ENCODE measurements at places on chromosomes 1 and 21.
A peak's percentile ranks its signal among the peaks of the same experiment; 100 is the strongest.

GRCh38 chr1:247165674-247166073 lies 6.1 kb downstream of the ZNF124 start:
- no peak for DNase-seq

- no peak for DNase-seq
These were observed 81.0 kb downstream of the RGS7 start for GRCh38 chr1:241275981-241276380.

DNA sequence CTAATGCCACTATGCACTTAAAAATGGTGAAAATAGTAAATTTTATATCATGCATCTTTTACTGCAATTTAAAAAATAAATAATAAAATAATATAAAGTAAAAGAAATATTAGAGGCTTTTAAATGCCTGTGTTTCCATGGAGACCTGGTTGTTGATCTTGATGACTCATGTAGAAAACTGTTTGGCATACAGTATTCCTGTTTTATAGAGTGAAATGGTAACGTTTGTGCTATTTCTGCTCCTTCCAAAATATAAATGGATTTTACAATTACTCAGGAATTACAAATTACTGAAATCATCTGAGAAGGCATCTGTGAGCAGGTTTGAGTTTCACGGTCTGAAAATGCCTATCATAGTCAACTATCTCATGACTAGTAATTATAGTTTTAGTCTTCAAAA lies 98.4 kb upstream of the USP25 start:
- no peak for DNase-seq

DNA sequence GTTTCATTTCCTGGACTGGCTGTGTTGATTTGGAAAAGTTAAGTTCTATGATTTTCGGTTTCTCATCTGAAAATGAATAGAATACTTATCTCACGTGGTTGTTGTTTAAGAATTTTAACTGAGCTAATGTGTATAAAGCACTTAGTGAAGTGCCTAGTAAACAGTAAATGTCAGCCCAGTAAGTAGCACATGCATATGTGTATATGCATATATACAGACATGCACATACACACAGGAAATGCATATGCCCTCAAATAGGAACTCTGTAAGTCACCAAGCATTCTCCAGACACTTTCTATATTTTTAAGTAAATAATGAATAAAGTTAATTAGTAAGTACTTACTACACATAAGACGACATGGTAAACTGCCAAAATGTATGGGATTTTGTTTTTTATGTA lies 128.6 kb downstream of the CLEC20A start:
- DNase-seq: no peak

DNA sequence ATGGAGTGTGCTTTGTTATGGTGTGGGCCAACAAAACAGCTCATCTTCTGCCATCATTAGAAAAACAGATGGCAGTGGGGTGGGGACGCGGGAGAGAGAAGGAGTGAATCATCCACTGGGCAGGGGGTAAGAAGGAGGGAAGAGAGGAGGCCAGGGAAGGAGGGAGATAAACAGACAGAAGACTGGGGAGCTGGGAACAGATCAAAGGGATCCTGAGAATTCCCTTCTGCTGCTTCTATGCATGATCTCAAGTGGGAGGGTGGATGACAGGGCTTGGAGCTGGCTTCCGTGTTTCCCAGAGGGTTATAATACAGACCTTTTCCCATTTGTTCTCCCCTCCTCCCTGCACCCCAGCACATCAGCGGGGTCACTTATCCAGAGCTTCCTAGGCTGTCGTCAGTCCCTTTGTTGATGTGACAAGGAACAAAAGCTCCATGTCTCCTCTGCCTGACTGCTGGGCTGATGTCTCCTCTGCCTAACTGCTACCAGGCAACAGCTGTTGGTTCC lies 338.6 kb downstream of the PAPPA2 start:
- peak; percentile 76 for DNase-seq

DNA sequence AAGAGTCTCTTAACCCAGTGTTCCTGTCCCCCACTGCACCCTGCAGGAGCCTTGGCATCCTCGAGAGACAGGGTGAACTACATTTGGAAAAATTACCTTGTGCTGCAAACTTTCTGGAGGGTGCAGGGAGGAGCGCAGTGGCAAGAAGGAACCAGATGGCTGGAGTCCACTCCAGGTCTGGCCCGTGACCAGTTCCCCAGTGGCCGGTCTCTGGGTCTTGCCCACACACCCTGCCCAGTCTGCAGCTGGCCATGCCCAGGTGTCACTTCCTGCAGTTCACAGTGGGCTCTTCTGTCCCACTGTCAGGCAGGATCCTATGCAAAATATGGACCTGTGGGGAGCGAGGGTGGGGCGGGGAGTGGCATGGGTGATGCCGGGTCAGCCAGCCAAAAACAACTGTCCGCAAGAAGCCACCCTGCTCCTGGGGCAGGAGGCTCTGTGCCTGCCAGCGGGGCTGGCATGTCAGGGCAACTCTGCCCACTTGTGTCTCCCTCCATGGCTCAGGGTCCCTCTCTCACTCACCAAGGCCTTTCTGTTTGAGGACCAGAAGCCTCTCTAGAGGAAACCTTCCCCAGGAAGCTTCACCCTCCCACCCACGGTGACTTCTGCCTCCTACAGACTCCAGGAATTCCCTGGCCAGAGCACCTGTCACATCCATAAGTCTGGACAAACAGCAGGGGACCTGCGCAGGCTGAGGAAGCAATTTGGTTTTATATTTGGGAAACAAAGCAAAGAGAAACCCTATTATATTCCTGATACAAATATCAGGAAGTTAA lies 55.6 kb downstream of the KIF21B start:
- DNase-seq: no peak

- DNase-seq: no peak
These were observed 240.2 kb upstream of the PTBP2 start for GRCh38 chr1:96481409-96481808.

- no peak for DNase-seq
These were observed 65.8 kb downstream of the CD247 start for GRCh38 chr1:167452483-167452882.

DNA sequence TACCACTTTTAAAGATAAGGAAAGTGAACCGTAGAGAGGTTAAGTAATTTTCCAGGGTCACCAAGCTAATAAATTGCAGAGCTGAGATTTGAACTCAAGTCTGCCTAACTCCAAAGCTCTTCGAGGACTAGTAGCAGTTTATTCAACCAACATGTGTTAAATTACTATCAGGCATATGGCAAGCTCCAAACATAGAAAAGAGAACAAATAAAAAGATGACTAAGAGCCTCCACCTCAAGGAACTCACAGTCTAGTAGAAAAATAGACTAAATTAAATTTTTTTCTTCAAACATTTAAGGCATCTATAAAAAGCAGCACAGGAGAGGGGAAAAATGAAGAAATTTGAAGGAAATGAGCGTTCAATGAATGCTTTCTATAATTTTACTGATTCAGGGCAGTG lies 22.2 kb downstream of the SLC9C2 start:
- DNase-seq: no peak

- DNase-seq: no peak
These were observed 244.3 kb downstream of the PTPRC start for GRCh38 chr1:198883184-198883583.

- no peak for DNase-seq
These were observed 42.6 kb downstream of the FAM163A start for GRCh38 chr1:179785728-179786127.

- DNase-seq: no peak
These were observed 968 bp downstream of the CSMD2 start for GRCh38 chr1:34163792-34164731.

DNA sequence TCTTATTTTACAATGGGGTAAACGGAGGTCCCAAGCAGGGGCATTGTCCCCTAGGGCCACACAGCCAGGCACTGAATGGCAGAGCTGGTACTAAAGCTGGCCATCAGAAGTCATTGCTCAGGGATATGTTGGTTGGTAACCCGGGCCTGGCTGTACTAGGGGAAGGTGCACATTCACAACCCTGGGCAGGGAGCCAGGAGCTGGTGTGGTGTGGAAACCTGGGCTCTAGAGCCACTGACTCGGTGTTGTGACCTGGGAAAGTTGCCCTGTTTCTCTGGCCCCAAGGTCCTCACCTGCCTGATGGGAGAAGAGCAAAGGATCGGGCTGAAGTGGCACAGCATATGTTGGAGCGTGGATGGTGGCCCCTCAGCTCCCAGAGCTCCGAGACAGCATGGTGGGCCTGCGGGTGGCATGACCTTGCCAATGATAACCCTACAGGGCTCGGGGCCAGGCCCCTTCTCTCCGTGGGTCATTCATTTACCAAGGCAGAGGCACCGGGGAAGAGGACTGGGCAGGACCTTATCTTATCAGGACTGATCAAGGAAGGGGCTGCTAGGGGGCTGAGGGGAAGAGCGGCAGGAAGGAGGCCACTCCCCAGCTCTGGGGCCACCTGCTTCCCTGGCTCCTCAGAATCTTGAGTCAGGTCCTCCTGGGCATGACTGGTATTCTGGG lies 274.1 kb downstream of the TRABD2B start:
- no peak for DNase-seq

GRCh38 chr1:8517661-8518489 lies 200.0 kb downstream of the SLC45A1 start:
- no peak for DNase-seq

GRCh38 chr1:27778056-27778455 lies 5.0 kb downstream of the STX12 start:
- DNase-seq: no peak

DNA sequence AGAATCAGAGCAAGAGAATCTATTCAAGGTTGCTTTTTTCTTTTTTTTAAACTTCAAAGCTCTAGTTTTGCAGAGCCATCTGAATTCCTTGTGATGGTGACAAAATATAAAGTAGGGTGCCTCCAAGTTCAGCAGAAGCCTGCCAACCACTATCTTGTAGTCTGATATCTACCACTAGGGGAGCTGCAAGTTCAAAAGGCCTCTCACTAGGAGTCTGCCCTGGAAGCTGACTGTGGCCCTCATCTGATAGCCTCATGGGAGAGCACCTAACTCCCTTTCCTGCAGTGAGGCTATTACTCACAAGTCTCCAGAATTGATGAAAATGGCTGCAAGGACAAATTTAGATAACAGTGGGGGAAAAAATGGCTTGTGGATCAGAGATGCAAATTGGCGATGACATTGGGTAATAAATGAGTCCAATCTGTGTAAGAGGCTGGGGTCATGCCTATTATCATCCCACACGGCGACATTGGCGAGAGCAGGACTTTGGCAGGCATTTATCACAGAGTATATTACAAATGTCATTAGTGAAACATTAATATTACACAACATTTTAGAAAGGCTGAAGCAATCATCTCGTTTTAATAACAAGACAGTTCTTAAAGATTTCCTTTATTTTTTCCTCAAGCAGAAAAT lies 10.7 kb upstream of the ZP4 start:
- no peak for DNase-seq

GRCh38 chr1:152906023-152906565 lies 2.3 kb upstream of the IVL start:
- DNase-seq: no peak

- no peak for DNase-seq
These were observed 14.2 kb downstream of the COL6A1 start for GRCh38 chr21:45995686-45996179.

DNA sequence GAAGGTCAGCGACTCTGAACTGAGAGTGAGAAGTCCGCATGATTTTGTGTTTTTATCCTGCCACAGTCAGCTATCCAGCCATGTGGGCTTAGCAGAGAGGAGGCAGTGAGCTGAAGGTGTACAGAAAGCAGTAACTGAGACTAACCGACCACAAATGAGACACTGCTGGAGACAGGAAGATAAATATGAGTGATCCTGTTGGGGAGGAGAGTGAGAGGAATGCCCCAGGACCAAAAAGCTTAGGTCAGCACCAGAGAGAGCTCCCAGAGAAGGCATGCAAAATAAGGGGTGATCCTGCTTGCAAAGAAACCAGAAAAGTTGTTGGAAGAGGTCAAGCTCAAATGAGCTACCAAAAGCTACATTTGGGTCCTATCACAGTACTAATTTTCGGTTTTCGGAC lies 63.7 kb downstream of the HLCS start:
- DNase-seq: no peak

- DNase-seq: no peak
These were observed 10.8 kb upstream of the PPIE start for GRCh38 chr1:39727932-39728317.

DNA sequence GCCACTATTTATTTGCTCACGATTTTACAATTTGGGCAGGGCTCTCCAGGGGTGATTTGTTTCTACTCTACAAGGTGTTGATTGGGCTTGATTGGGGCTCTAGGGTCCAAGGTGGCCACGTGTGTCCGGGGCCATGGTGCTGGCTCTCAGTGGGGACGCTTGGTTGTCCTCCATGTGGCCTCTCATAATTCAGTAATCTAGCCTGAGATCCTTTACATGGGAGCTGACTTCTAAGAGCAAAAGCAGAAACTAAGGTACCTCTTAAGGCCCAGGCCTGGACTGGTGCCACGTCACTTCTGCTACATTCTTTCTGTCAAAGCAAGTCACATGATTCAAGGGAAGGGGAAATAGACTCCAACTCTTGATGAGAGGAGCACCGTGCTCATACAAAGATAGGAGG lies 8.1 kb upstream of the PSRC1 start:
- no peak for DNase-seq

- no peak for DNase-seq
These were observed 61.2 kb downstream of the DNM3 start for GRCh38 chr1:171902527-171902926.

- no peak for DNase-seq
These were observed 79.4 kb downstream of the SPATA46 start for GRCh38 chr1:162297208-162297607.

DNA sequence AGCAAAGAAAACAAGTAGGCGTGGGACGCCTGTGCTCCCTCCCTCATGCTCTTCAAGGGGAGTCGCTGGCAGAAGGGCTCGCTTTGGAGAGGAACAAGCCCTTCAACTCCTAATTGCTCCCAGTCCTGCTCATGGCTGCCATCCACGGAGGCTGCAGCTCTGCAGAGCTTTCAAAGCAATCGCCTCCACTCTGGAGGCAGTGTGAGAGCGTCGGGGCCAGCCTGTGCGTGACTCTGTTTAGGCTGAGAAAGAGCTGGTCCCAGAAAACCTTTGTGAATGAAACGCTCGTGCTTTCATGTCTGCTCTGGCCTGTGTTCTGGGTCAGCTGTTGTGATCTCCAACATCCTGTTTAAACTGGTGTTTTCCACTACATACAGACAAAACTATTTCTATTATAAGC lies 23.9 kb upstream of the RUNX1 start:
- no peak for DNase-seq

DNA sequence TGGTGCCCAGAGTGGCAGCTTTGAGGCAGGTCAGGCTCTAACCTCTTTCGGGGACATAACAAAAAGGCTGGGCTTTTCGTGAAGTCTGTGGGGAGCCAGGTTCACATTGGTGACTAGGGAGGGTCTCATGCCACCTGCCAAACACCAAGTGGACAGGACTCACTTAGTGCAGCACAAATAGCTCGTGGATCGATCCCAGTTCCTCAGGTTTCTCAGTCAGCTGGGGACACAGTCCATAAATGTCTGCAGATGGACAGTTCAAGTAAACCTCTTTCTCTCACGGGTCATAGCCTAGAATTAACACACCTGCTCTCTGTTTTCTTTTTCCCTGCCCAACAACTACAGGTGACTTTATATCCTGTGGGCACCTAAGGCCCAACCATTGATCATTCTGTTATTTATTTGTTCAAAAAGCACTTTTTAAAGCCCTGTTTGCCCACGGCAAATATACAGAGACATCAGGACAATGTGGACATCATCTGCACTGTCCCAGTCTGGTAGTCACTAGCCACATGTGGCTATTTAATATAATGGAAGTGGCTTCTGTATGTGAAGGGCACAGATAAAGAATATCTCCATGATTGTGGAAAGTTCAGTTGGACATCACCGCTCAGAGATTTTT lies 53.5 kb downstream of the CAPN2 start:
- DNase-seq: no peak

- no peak for DNase-seq
These were observed 297.0 kb downstream of the HHAT start for GRCh38 chr1:210625715-210626114.

- DNase-seq: no peak
These were observed 15.2 kb upstream of the MYSM1 start for GRCh38 chr1:58715108-58715507.

GRCh38 chr1:21272540-21272939 lies 17.7 kb downstream of the ECE1 start:
- no peak for DNase-seq

Measured in cerebellum (tissue), 4 donors.